ENCODE measurements at places on chromosomes 12 and 14.

- peak; percentile 31 for DNase-seq
Measured at GRCh38 chr12:42129595-42130204, 15.0 kb downstream of the GXYLT1 start.

DNA sequence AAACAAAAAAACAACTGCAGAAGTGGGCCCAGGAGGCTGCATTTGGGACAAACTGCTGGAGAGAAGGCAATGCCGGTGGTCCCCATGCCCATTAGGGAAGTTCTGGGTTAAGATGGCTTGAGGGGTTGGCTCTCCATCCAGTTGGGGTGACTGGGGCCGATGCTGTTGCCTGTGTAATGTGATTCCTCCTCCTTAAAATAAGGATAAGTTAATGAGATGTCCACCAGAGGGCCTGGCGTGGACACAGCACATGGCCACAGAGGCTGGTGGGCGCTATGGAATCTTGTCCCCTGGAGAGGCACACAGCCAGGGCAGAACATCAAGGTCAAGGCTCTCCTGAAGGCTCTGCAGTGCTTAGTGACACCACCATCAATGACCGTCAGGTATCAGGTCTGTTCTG lies 1.0 kb upstream of the TESC start:
- DNase-seq: peak; percentile 11

GRCh38 chr12:54593725-54594124 lies 5.3 kb upstream of the PPP1R1A start:
- DNase-seq: no peak

DNA sequence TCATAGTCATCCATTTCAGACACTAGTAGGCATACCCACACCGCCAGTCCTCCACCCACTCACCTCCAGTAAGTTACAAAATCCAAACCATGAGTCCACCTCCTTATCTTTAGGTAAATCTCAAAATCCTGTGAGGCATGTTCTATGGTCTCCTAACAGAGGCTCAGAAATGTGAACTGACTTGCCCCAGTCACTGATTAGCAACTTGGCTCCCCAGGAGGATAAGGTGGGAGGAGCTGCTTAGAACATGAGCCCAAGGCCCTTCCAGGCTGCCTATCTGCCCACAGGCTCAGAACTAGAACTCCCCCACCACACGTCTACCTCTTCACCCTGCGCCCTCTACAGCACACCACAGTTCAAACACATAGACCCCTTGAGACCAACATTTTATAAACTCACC lies 19.9 kb downstream of the SETD3 start:
- DNase-seq: no peak

DNA sequence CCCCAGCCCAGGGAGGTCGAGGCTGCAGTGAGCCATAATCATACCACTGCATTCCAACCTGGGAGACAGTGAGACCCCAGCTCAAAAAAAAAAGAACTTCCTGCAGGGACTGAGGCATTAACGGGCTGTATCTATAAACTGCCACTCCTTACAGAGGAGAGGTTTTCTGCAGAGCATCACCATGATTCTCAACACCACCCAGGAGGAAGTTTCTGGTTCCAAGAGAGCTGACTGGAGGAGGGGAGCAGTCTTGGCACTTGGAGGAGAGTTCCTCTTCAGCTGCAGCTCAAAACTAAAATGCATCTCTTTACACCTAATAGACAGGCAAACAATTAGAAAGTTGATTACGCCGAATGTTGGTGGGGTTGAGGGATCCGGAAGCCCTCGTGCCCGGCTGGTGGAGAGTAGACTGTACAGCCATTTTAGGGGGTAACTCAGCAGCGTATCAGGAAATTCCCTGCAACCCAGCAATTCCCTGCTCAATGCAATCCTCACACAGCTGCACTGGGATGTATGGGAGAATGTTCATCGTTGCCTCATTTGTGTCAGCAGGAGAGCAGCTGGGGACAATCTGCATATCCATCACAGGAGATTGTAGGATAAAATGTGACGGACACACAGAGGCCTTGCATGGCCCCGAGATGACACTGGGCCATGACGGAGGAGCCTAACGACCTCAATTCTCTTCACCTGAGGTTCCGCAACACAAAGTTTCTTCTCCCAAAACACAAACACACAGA lies 36.6 kb downstream of the ACTN1 start:
- DNase-seq: no peak

DNA sequence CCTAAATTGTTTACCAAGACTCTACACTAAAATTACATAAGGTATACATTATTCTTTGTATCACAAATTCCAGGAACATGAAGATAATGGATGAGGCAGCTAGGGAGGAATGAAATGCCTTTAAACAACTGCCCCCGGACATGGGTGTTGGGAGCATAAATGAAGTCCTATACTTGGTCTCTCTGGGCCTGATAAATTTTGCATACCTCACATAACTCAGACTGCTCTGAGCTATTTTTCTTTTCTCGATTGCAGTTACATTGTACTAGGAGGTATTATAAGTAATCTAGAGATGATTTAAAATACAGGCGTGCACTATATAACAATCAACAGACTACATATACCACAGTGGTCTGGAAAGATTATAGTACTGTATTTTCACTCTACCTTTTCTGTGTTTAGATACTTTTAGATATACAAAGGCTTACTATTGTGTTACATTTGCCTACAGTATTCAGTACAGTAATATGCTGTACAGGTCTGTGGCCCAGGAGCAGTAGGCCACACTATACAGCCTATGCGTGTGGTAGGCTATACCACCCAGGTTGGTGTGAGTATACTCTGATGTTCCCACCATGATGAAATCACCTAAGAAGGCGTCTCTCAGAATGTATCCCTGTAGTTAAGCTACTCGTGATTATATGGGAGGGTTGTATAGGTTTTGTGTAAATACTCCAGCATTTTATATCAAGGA lies 14.3 kb downstream of the FNTB start:
- no peak for DNase-seq

DNA sequence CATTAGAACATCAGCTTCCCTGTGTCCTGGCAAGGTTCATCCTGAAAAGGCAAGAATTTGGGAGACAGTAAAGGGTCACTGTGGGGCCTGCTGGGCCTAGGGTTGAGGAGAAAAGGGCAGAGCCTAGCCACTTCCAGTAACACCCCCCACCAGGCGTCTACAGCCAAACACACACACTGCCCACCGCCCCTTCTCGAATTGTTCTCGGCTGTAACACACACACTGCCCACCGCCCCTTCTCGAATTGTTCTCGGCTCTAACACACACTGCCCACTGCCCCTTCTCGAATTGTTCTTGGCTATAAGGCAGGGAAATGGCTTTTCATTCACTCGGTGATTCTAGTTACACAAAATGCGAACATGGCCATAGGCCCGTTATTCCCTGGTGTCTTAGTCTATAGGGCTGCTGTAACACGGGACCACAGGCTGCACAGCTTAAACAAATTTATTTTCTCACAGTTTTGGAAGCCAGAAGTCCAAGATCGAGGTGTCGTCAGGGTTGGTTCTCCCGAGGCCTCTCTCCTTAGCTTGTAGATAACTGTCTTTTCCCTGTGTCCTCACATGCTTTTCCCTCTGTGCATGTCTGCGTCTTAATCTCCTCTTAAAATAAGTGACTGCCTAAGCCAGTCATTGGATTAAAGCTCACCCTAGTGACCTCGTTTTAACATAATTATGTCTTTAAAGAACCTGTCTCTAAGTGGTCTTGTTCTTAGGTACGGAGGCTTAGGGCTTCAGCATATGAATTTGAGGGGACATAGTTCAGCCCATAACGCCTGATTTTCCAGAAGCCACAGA lies 171.0 kb downstream of the ADGRD1 start:
- no peak for DNase-seq

DNA sequence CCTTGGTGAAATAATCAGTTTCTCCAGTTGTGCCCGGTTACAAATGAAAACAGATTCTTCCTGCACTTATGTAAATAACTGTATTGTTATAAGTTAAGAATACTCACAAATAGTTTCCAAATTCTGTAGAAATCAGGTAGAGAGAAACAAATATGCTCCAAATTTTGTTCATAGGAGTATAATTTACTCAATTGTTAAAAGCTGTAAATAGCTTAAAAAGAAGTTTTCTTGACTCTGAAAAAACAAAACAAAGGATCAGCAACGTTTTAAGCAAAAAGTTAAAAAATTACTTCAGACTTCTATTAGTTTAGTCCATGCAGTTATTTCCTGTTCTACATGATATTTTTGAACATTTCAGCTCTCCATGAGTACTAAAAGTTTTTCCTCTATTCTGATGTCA lies 30.0 kb upstream of the SLC38A4 start:
- DNase-seq: no peak

DNA sequence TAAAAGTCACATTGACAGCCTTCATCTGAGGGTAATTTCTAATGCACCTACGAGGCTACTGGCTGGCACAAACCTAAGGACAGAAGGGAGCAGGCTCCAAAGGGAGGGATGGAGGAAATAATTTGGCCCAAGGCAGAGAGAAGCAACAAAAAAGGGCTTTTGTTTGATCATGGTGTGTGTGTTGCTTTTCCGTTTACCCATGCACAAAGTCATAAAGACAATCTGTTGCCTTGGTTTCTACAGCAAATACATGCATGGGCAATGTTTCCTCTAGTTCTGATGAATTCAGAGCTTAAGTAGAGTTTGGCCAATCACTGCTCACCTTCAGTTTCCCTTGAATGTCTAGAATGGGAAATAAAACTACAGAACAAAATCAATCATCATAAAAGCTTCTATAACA lies 262.5 kb upstream of the CAND1 start:
- DNase-seq: peak; percentile 12

- no peak for DNase-seq
Measured at GRCh38 chr12:51087818-51088217, 4.4 kb upstream of the CSRNP2 start.

GRCh38 chr12:79827484-79827883 lies 107.4 kb downstream of the PPP1R12A start:
- no peak for DNase-seq

GRCh38 chr12:65655074-65655493 lies 169.2 kb upstream of the HMGA2 start:
- DNase-seq: no peak

DNA sequence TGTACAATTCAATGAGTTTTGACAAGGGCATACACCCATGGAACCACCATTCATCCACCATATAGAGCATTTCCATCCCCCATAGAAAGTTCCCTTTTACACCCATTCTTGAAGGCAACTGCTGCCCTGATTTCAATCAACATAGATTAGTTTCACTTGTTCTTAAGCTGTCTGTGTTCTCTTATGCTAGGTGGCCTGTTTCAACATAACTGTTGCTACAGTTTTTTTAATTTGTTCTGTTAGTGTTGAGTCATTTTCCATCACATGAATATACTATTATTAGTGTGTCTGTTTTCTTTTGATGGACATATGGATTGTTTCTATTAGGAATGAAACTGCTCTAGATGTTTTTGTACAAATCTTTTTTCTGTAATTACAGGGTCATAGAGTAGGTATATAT lies 123.4 kb downstream of the PTPRQ start:
- DNase-seq: no peak

GRCh38 chr14:23550812-23551265 lies 726 bp downstream of the ZFHX2 start:
- no peak for DNase-seq

Data from NCI-H1417 (cell line).